ENCODE measurements at places on chromosomes 13 and 19. TPM values are rescaled to one million over a fixed set of nuclear protein-coding genes. Genes with fewer than 3 reads are reported as not detected.

DNA sequence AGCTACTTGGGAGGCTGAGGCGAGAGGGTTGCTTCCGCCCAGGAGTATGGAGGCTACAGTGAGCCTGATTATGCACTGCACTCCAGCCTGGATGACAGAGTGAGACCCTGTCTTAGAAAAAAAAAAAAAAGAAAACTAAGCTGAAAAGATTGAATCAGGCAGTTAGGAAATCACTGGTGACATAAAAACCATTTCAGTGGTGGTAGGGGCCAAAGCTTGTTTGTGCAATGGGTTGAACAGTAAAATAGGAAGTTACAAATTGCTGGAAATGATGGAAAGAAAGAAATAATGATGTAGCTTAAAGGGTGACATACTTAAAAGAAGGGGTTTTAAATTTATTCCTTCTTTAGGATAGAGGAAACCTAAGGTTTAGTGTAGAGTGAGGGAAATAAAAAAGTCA is 4.8 kb upstream of the OXGR1 start:
- peaks cover 9% of the 10 kb centered on the region for H3K4me1 ChIP-seq
- no peak overlapping the region for H3K4me3 ChIP-seq
- peaks cover 12% of the 10 kb centered on the region for H3K27me3 ChIP-seq
- no peak overlapping the region for H3K27ac ChIP-seq
- no peaks in the 10 kb centered on the region for H3K36me3 ChIP-seq

DNA sequence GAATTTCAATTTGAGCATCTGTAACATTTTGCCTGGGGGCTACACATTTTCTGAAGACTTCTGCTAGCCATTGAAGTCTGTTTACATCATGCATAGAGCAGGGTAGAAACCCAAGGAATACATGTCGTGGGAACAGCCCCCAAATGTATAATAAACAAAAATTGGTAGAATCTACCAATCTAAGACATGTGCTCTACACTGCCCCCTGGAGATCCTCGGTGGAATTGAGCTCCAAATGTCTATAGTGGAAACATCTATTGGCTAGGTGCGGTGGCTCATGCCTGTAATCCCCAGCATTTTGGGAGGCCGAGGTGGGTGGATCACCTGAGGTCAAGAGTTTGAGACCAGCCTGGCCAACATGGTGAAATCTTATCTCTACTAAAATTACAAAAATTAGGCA is 57.3 kb downstream of the MBD3L2B start:
- H3K36me3 ChIP-seq: no peaks in the 10 kb centered on the region
- no peaks in the 10 kb centered on the region for H3K27me3 ChIP-seq
- DNase-seq: no peak
- H3K4me1 ChIP-seq: no peaks in the 10 kb centered on the region

GRCh38 chr13:111325941-111326620 is 5.6 kb downstream of the TEX29 start:
- no peaks in the 10 kb centered on the region for H3K27me3 ChIP-seq
- H3K36me3 ChIP-seq: no peaks in the 10 kb centered on the region
- H3K4me3 ChIP-seq: no peak overlapping the region
- no peak overlapping the region for H3K27ac ChIP-seq
- no peak for DNase-seq

DNA sequence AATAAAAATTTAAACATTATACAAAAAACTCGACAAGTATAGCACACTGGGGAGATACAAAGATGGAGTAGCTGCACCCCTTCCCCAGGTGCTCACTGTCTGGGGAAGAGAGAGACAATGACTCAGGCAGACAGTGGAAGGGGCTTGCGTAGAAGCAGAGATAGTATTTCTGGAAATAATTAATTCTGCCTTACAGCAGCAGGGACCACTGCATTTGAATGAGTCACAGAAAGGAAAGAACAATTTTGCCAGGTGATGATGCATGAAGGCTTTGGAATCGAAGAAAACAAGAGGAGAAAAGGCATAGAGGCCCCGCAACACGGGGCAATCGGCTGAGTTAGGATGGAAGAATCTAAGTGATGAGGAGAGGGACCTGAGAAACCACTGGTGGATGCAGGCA is 447.4 kb downstream of the EFNB2 start:
- H3K4me3 ChIP-seq: no peak overlapping the region
- no peaks in the 10 kb centered on the region for H3K27me3 ChIP-seq
- no peak for DNase-seq
- H3K36me3 ChIP-seq: no peaks in the 10 kb centered on the region

- H3K4me1 ChIP-seq: peaks cover 51% of the 10 kb centered on the region
- no peak overlapping the region for H3K4me3 ChIP-seq
- H3K36me3 ChIP-seq: peaks cover 13% of the 10 kb centered on the region
- no peaks in the 10 kb centered on the region for H3K27me3 ChIP-seq
Observed at GRCh38 chr19:3508771-3509535, 2.8 kb downstream of the FZR1 start.

The PLIN5 gene
- 8.3 TPM for total RNA-seq

DNA sequence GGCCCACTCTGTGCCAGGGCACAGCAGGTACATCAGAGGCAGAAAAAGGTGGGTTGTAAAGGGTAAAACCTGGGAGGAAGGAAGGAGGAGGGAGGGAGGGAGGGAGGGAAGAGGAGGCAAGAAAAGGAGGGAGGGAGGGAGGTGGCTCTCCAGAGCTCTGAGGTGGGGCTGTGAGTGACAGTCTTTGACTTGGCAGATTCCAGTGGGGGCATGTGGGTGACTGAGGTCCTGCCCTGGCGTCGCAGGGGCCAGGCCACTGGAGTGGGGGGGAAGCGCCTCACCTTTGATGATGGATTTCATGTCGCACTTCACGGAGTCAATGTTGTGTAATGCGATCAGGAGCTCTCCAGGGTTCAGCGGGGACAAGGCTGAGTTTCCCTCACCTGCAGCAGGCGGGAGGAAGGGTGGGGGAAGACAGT is 6.0 kb upstream of the RSPH6A start:
- DNase-seq: no peak
- peaks cover 25% of the 10 kb centered on the region for H3K4me1 ChIP-seq
- H3K4me3 ChIP-seq: no peak overlapping the region
- H3K36me3 ChIP-seq: peaks cover 65% of the 10 kb centered on the region

DNA sequence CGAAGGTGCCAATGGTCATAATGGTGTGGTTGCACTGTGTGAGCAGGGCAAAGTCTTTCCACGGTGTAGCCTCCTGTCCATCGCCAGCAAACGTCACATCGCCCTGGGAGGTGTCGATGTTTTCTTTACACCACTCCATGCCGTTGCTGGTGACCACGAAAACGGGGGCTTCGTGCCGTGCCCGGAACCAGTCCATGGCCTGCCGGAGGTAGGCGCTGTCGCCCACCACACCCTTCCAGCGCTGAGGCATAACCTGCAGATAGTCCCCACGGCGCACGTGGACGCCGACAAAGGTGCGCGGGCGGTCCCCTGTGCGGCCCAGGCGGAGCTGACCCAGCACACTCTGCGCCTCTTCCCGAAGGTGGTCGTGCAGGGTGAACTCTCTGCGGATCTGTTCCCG is 2.1 kb downstream of the FUT1 start:
- H3K4me3 ChIP-seq: no peak overlapping the region
- H3K27me3 ChIP-seq: peaks cover 85% of the 10 kb centered on the region
- no peak for DNase-seq
- peaks cover 23% of the 10 kb centered on the region for H3K36me3 ChIP-seq

- H3K4me1 ChIP-seq: peaks cover 27% of the 10 kb centered on the region
- H3K36me3 ChIP-seq: no peaks in the 10 kb centered on the region
Observed at GRCh38 chr19:23071147-23071511, 45.7 kb upstream of the ZNF730 start.

DNA sequence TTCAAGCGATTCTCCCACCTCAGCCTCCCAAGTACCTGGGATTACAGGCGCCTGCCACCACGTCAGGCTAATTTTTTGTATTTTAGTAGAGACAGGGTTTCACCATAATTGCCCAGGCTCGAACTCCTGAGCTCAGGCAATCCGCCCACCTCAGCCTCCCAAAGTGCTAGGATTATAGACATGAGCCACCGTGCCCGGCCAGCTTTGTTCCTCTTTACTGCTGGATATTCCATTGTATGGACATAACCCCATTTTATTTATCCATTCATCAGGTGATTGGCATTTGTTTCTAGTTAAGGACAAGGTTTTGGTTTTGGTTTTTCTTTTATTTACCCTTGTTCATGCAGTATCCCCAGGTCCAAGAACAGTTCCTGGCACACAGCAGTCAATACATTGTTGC is 4.1 kb upstream of the RPS9 start:
- H3K36me3 ChIP-seq: peaks cover 12% of the 10 kb centered on the region
- no peak for DNase-seq
- H3K4me3 ChIP-seq: no peak overlapping the region
- no peaks in the 10 kb centered on the region for H3K27me3 ChIP-seq
- H3K27ac ChIP-seq: no peak overlapping the region
- peaks cover 31% of the 10 kb centered on the region for H3K4me1 ChIP-seq

DNA sequence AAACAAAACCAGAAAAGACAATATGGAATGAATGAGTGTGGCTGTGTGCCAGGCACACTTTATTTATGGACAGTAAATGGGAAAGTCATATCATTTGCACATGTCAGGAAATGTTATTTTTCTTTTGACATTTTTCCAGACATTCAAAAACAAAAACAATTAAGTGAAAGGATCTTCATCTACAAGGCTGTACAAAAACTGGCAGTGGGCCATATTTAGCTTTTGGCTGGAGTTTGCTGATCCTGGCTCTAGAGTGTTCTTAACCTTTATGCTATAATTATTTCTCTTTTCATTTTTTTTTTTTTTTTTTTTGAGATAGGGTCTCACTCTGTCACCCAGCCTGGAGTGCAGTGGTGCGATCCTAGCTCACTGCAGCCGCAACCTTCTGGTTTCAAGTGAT is 6.5 kb upstream of the TNFSF9 start:
- no peaks in the 10 kb centered on the region for H3K36me3 ChIP-seq
- peaks cover 13% of the 10 kb centered on the region for H3K4me1 ChIP-seq
- no peak overlapping the region for H3K27ac ChIP-seq
- no peak overlapping the region for H3K4me3 ChIP-seq

DNA sequence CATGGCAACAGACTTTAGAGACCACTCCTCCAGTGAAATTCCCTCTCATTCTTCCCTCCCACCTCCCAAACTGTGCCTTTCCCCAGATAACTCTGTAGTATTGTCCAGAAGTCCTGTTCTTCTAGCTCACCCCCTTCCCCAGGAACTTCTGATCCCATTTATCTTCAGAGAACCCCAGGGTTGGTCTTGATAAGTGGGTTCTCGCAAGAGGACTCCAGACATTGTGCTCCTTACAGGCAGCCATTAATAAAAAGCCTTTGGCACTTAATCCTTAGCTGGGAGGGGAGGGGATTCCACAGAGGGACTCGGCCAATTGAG is 1.9 kb downstream of the LTBP4 start:
- peaks cover 4% of the 10 kb centered on the region for H3K27me3 ChIP-seq
- H3K4me3 ChIP-seq: peak overlapping the region; percentile 73
- no peak for DNase-seq
- peaks cover 75% of the 10 kb centered on the region for H3K4me1 ChIP-seq
- H3K27ac ChIP-seq: peak overlapping the region; percentile 79

DNA sequence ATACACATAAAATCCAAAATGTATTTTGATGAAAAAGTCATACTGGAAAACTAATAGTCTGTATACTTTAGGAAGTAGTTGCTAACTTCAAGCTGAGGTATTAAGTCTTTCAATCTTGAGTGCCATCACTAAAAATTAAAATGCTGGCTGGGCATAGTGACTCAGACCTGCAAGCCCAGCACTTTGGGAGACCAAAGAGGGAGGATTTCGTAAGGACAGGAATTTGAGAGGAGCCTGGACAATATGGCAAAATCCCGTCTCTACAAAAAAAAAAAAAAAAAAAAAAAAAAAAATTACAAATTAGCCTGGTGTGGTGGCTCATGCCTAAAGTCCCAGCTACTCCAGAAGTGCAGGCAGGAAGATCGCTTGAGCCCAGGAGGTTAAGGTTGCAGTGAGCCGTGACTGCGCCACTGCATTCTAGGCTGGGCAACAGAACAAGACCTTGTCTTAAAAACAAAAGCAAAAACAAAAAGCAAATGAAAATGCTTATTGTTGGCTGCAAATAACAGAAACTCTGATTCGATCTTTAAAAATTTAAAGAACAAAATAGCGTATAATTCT is 1994.2 kb upstream of the PCDH20 start:
- no peak overlapping the region for H3K27ac ChIP-seq
- no peak for DNase-seq
- H3K27me3 ChIP-seq: no peaks in the 10 kb centered on the region
- peaks cover 12% of the 10 kb centered on the region for H3K4me1 ChIP-seq
- H3K4me3 ChIP-seq: no peak overlapping the region

DNA sequence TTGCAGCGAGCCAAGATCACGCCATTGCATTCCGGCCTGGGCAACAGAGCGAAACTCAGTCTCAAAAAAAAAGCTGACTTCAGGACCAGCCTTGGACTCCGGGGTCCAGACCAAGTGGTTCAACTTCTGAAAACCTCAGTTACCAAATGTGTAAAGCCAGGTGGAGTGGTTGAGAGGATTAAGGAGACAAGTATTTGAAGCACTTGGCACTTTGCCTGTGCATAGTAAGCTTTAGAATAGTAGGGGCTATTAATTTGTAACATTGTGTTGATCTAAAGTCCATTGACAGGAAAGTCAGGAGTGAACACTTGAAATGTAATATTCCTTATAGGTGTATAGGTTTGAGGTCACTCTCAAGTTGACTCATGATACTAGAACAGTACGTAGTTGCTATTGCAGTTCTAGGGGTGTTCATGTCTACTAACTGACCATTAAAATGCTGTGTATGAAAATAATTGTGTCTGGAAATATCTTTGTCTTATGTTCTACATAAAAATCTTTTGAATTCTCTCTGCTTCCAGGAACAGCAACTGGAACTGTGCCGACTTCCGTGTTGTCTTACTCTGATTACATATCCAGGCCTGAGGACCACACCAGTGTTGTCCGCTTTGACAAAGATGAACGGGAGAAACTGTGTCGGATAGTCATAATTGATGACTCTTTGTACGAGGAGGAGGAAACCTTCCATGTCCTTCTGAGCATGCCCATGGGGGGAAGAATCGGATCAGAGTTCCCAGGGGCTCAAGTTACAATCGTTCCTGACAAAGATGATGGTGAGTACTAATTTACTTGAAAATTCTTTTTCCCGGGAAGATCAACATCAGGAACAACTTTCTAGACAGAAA is 97.4 kb downstream of the FREM2 start:
- H3K4me1 ChIP-seq: no peaks in the 10 kb centered on the region
- H3K27ac ChIP-seq: no peak overlapping the region
- no peak overlapping the region for H3K4me3 ChIP-seq
- H3K27me3 ChIP-seq: no peaks in the 10 kb centered on the region
- DNase-seq: no peak
- H3K36me3 ChIP-seq: no peaks in the 10 kb centered on the region

DNA sequence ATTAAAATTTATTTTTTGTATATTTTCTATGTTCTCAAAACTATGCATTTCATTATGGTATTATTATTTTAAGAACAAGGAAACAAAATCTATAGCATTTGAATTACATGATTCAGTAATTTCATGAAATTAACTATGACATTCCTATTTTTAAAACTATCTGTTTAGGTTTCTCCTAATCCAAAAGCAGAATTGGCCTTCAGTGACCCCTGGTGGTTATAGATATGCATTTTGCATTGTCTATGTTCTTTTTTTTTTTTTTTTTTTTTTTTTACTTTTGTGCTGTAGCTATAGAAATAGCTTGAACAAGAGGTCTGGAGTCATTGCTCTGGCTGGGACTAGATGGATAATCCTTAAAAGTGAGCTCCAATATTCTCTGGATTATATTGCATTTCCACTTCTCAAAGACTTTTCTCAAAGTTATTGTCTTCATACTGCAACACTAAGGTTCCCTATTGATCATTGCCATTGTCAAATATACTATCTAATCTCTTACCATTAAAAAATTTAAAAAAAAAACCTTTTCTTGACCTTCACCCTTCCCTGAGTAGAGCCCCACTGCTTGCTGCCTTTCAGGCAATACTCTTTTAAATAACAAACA is 15.9 kb upstream of the DNAJC3 start:
- no peaks in the 10 kb centered on the region for H3K36me3 ChIP-seq
- H3K4me3 ChIP-seq: no peak overlapping the region
- no peaks in the 10 kb centered on the region for H3K4me1 ChIP-seq
- no peak for DNase-seq
- no peaks in the 10 kb centered on the region for H3K27me3 ChIP-seq
- H3K27ac ChIP-seq: no peak overlapping the region
